ENCODE measurements at places on chromosomes 7 and 10.

DNA sequence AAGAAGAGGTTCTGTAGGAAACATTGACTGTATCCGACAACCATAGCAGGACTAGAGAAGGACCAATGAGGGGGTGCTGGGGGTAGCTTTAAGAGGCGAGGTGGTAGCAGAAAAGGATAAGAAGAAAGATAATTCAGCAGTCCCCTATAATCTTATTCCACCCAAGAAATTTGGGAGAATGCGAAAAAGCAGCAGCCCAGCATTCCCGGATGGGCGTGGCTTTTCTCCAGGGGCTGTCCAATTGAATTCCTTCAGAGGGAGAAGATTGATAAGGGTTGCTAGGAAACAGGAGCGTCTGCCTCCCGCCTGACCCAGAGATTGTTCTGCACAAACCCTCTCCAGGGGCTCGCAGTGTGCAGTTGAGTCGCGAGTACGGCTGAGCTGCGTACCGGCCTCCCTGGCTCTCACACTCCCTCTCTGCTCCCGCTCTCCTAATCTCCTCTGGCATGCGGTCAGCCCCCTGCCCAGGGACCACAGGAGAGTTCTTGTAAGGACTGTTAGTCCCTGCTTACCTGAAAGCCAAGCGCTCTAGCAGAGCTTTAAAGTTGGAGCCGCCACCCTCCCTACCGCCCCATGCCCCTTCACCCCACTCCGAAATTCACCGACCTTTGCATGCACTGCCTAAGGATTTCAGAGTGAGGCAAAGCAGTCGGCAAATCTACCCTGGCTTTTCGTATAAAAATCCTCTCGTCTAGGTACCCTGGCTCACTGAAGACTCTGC lies at the start of gene GRM3:
Gene GRM3, plus strand, starts transcription at position 349 of the 721 bp plus-strand sequence. CDS start 121,237 bp downstream, outside the sequence.
- DNase-seq: no peak

DNA sequence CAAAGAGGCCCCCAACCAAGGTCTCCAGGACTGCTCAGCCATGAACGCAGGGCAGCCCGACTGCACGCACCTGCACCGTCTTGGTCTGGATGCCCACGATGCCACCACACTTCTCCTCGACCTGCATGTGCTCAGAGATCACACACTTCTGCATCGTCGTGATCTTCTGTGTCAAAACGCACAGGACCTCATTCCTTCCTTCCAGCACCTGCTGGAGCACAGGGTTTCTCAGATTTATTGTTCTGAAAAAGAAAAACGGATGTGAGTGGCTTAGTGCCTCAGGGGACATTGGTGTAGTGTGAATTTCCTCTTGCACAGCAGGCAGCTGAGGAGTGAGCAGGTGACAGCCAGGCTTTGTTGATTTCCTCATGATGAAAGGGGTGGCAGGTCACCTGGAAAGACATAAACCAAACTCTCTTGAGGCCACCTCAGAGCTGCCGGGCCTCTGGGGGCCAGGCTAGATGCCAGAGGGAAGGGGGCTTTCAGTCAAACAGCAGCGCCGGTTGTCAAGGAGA lies 38.2 kb downstream of the GSDME start:
- DNase-seq: no peak

- DNase-seq: no peak
Measured at GRCh38 chr7:92851732-92852131, 15.4 kb upstream of the CDK6 start.

- DNase-seq: no peak
Measured at GRCh38 chr7:120588416-120588815, 269.5 kb downstream of the TSPAN12 start.

DNA sequence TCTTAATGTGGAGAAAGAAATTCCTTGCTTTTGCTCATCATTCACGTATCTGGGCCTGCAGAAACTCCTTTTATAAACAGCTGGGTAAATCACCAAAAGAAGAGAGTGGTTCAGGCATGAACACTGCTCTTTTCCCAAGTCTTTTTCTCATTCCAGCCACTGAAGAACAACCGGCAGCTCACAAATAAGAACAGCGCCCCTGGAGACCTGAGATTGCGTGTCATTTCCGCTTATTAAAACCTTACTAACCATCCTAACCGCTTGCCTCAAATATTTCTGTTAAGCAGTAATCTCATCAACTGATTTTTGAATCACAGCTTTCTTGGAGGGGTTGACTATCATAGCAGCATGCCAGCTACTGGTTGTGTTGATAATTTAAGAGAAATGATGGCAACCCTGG lies 213.0 kb upstream of the PLXNA4 start:
- DNase-seq: no peak

GRCh38 chr7:145863-146262 lies 46.5 kb upstream of the FAM20C start:
- DNase-seq: no peak

DNA sequence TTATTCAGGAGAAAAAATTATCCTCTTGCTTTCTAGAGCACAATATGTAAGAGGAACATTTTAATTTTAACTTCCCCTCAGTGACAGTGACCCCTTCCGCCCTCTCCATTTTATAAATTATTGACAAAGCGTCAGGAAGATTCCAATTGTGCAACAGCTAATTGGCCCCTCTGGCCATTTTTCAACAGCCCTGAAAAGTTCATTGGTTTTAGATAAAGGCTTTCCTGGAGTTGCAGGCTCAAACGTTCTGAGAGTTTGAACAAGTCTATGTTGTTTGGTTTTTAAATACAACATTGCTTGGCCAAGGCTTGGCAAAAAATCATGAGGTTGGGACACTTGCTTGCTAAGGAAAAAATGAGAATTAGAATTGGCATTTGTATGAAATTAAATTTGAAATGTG lies 422.2 kb upstream of the ANKRD30A start:
- no peak for DNase-seq

DNA sequence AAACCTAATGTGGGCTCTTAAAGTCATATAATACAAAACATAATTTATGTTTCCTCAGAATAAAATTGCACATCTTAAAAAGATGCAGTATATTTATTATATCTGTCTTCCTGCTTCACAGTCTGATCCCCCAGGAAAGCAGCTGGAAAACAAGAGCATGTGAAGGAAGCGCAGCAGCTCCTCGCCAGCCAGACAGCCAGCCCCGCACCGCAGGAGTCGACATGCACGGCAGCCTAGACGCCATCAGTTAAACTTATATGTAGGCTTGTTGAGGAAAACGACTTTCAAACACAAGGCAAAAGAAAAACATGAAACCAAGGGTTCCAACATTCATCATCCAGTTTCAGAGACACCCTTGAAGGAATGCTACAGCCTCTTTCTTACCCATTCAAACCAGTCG lies 59.0 kb downstream of the PAXIP1 start:
- DNase-seq: no peak

GRCh38 chr7:22351878-22352277 lies 5.1 kb downstream of the RAPGEF5 start:
- no peak for DNase-seq

DNA sequence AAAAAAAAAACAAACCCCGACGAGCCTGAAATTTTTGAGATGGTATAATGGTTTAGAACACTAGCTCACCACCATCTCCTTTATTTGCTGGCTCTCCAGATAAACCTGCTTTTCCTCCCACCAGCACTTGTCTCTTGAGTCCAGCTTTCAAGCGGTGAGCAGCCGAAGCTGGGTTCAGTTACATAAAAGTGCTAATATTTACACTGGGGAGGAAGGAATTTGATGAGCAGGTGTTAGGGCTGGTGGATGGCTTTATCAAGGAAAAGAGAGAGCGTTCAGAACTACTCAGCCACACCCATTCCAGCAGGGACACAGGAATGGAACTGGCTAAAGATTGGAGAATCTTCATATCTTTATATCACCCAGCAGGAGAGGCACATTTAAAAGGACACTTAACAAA lies 6.6 kb upstream of the CALML3 start:
- no peak for DNase-seq

- DNase-seq: no peak
Measured at GRCh38 chr10:4034907-4035598, 250.0 kb upstream of the KLF6 start.

GRCh38 chr10:12872577-12872976 lies 128.9 kb downstream of the CCDC3 start:
- no peak for DNase-seq

- DNase-seq: no peak
Measured at GRCh38 chr7:53340220-53340619, 304.8 kb downstream of the POM121L12 start.

DNA sequence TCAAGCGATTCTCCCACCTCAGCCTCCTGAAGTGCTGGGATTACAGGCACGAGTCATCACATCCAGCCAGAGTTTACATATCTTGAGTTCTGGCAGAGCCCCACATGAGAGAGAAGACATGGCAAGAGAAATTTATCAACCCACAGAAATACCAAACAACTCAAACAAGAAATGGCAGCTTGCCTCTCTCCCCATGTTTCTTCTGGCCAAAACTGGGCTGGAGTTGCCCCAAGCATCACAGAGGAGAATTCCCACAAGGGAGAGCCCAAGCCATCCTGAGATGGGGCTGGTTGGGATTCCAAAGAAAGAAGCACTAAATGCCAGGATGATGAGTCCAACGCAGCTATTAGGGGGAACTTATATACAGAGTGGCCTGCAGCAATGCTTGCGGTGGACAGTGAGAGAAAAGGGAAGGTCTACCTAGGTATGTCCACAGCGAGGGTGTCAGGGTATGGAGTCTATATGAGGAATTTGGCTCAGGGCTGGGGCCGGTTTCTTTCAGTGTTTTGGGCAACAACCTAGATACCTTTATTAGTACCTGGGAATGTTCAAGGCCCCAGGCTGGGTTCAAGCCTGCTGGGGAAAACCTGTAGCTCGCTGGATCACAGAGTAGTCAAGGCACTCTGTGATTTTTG lies 14.5 kb upstream of the PAX4 start:
- DNase-seq: no peak

DNA sequence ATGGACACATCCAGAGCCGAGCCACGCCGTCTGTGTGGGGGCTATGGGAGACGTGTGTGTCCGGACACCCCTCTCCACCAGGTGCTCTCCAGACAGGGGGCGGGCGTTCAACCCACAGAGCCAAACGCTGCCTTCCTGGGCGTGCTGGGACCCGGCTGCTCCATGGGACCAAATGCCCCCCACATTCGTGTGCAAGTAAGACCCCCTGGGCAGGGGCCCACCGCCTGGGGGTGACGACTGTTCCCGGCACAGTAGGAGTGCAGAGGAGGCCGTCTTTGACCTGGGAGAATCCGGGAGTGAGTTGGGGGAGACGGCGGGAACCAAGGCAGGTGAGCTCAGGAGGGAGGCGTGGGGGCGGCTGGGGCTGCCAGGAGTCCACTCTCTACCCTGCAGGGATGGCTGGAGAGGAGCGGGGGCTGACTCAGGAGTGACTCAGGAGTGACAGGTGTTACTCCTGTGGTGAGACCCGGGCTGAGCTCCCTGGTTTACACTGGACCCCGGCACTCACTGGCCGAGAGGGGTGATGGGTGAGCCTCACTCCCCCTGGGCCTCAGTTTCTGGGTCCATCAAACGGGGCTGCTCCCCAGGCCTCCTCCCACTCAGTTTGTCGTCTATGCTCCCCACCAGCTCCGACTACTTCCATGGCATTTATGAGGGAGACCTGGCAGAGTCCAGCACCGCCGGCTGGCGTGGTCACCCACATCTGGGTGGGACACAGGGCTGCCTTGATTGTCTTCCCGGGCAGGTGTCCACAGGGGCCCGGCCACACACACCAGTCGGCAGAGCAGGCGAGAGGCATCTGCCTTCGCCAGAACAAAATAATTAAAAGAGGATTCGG lies 95.0 kb downstream of the MICALL2 start:
- DNase-seq: no peak

DNA sequence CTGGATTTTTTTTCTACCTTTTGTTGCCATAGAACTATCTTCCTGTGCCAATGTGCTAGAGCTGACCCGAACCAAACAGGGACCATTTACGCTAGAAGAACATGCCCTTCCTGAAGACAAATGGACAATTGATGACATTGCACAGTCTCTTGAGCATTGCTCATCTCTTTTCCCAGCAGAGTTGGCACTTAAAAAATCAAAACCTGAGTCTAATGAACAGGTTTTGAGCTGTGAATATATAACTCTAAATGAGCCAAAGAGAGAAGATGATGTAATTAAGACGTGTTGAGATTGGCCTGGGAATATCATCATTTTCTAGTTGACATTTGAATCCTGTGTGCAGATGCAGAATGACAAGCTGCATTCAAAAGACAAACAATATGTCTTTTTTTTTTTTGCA lies 37.1 kb downstream of the TRUB1 start:
- DNase-seq: no peak

DNA sequence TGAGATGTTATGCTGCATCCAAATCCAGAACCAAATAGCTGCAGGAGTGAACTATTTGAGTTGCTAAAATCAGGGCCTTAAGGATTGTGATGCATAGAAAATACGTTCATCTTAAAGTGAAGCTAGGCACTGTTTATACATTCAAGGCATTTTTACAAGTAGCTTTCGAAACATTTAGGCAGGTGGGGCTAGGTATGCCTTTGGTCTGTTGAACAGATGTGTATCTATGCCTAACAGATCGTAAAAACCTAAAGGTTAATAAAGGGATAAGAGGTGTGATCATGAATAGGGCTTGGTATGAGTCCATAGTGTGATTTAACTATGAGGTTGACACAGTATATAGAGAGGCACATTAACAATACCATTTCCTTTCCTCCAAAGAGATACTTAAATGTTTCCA lies 262.5 kb downstream of the SEMA3D start:
- no peak for DNase-seq

- no peak for DNase-seq
Measured at GRCh38 chr7:88201305-88201704, 18.5 kb downstream of the SRI start.

DNA sequence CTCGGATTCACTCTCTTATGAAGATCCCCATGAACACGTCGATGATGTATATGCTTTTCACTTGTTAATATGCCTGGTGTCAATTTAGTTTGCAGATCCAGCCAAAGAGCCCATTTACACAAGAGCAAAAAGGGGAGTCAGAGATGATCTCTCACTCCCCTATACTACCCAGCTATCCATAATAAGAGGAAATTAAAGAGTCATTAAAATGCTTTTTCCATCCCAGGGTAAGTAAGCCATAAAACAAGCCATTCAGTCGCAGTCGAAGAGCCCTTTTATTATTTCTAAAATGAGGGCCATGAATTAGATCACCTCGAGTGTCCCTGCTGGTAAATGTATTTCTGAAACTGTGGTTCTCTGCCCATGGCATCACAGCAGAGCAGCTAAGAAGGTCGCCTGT lies 41.2 kb downstream of the CHCHD3 start:
- no peak for DNase-seq

DNA sequence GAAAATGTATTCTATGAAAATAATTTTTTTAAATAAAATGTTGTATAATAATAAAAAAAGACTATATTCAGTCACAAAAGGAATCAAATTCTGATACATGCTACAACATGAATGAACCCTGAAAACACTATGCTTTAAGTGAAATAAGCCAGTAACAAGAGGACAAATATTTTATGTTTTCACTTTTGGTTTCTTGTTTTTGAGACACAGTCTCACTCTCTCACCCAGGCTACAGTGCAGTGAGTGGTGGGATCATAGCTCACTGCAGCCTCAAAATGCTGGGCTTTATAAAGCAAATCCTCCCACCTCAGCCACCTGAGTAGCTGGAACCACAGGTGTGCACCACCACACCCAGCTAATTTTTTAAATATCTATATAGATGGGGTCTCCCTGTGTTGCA lies 64.2 kb downstream of the CNOT4 start:
- DNase-seq: no peak

Measured in hematopoietic multipotent progenitor cell treated with erythropoietin and hydrocortisone succinate and interleukin-3 and kit ligand, for 6 days (in vitro differentiated cells).